IMR-90 (cell line): ENCODE measurements at places on chromosomes 1 and 21. TPM values are rescaled to one million over a fixed set of nuclear protein-coding genes. Genes with fewer than 3 reads are reported as not detected.

The FCRL4 gene
- not detected in 2 replicates for total RNA-seq

The MOB3C gene
- 6.4 and 7.3 TPM in 2 replicates for total RNA-seq

The FMO1 gene
- not detected in 2 replicates for total RNA-seq

The RHD gene
- total RNA-seq: 0.28 TPM in 1 of 2 replicates, not detected in the other

The S100A1 gene
- 0.18 TPM in 1 of 2 replicates, not detected in the other for total RNA-seq

The TRABD2B gene
- total RNA-seq: not detected in 2 replicates

The ZNF695 gene
- total RNA-seq: 0.54 and 1.1 TPM in 2 replicates

The TAS1R1 gene
- not detected in 2 replicates for total RNA-seq

The CD1C gene
- total RNA-seq: not detected in 2 replicates

The HUNK gene
- 1.1 and 2.0 TPM in 2 replicates for total RNA-seq

The GBP5 gene
- total RNA-seq: not detected in 2 replicates

The PGLYRP4 gene
- not detected in 2 replicates for total RNA-seq

The KRTAP19-5 gene
- not detected in 2 replicates for total RNA-seq

The PRXL2B gene
- total RNA-seq: 8.1 and 10.9 TPM in 2 replicates

The DLGAP3 gene
- not detected in 2 replicates for total RNA-seq

The TEX38 gene
- not detected in 2 replicates for total RNA-seq

The CLCA2 gene
- under 0.01 and 0.18 TPM in 2 replicates for total RNA-seq

The KCNK1 gene
- 0.90 and 1.1 TPM in 2 replicates for total RNA-seq

The CSMD2 gene
- under 0.01 and 0.28 TPM in 2 replicates for total RNA-seq

The L1TD1 gene
- not detected in 2 replicates for total RNA-seq
